ENCODE measurements at places on chromosomes 12 and 14.

DNA sequence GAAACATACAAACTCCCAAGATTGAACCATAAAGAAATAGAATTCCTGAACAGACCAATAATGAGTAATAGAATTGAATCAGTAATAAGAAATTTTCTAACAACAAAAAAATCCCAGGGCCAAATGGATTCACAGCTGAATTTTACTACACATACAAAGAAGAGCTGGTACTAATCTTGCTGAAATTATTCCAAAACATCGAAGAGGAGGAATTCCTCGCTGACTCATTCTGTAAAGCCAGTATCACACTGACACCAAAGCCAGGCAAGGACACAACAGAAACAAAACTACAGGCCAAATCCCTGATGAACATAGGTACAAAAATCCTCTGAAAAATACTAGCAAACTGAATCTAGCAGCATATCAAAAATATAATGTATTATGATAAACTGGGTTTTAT, 367.8 kb upstream of the CLEC14A start:
- no peak for DNase-seq

DNA sequence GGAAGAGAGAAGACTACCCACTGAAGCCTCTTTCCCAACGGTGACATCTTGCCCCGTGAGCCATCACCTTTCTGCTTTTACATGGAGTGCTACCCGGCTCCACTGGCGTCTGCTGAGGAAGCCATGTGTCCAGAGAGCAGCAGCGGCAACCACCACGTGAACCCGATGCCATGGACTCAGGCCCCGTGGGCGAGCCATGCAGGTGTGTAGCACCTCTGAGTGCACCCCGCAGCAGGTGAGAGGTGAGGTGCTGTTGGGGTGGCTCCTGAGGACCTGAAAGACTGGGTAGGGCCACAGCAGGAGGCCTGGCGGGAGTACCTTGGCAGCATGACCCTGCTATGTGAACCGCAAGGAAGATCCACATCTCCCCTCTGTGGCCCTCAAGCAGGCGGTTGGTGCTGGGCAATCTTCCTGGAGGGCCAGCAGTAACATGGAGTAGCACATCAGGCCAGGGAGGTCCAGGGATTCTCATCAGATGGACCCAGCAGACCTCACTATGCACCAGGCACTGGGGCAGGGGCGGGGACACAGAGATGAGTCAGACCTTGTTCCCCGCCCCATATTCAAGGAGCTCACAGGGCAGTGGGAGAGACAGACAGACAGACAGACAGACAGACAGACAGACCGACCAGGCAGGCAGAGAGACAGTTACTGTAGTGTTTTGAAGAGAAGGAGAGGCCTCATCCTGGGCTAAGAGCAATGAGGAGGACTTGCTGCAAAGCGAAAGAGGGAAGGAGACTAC, 129.6 kb downstream of the PAPOLA start:
- peak; percentile 39 for DNase-seq

DNA sequence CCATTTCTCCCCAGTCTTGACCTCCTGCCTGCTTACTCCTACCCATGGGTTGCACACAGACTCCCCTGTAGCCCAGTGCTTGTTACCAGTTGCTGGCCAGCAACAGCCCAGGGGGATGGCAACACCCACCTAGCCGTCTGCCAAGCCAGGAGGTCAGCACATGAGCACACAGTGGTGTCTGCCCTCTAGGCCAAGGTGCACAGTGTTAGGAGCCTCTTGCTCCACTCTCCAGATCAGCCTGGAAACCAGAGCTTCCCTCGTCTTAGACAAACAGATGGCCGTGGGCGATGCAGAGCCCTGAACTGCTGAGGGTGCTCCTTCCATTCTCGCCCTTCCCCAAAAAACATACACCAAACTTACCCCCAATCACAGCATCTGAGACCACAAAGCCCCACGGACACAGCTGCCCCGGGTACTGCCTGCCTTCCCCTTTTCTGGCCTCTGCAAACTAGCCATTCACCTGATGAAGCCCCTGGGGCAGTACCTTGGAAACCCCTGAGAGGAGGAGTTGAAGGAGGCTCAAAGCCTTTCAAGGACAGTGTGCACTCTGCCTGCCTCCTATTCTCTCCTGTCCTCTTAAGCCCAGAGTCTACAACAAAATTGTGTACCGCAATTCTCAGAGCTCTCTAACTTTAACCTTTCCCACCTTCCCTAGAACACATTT, 1.0 kb upstream of the GPD1 start:
- DNase-seq = no peak

- DNase-seq = no peak
Measured at GRCh38 chr12:115964626-115965025, 312.9 kb downstream of the MED13L start.

DNA sequence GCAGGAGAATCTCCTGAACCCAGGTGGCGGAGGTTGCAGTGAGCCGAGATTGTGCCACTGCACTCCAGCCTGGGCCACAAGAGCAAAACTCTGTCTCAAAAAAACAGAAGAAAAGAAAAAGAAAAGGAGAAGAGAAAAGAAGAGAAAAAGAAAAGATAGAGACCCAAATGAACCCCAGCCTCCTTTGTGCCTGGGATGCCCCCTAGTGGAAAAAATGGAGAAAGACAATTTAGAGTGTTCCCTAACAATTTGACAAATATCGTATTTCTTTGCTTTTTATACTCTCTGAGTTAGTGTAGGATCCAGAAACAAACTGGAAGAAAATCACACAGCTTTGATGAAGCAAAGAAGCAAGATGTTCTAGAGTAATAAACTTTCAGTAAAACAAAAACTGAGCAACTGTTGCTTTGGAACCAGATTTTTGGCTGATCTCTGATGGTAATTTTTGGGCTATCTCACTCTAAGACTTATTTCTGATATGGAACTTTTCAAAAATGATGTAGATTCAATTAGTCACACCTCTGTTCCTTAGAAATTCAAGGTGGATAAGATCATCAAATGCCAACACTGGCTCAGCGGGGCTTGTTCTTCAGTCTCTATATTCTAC, 18.6 kb upstream of the PRKAB1 start:
- DNase-seq = no peak

GRCh38 chr14:99395909-99396530, 84.6 kb downstream of the SETD3 start:
- peak; percentile 33 for DNase-seq

- DNase-seq = no peak
Measured at GRCh38 chr14:94378527-94379290, 9.7 kb downstream of the SERPINA1 start.

GRCh38 chr14:59214702-59215302, 26.3 kb downstream of the DAAM1 start:
- DNase-seq = no peak

DNA sequence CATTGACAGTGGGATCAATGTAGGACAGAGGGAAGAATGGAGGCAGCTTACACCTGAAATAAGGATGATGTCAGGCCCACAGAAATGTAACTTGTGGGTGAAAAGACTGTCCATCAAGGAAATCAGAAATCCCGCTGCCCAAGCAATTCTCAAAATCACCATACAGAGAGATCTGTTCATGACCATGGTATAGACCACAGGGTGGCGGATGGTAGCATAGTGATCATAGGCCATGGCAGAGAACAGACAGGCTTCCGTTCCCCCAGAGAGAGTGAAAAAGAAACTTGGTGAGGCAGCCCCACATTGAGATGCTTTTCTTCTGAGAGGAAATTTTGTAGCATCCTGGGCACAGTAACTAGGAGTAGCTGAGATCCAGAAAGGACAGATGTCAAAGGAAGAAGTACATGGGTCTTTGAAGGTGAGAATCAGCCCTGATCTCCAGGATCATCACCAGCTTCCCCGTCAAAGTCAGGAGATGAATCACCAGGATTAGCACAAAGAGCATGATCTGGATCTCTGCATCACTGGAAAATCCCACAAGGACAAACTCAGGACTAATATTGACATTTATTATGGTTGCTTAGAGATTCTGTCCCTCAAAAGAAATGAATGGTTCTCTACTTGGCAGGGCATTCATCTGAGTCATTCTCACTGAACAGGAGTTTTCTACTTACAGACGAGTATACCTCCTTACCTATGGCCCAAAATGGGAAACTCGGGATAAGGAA, 5.5 kb upstream of the ZNF641 start:
- no peak for DNase-seq

DNA sequence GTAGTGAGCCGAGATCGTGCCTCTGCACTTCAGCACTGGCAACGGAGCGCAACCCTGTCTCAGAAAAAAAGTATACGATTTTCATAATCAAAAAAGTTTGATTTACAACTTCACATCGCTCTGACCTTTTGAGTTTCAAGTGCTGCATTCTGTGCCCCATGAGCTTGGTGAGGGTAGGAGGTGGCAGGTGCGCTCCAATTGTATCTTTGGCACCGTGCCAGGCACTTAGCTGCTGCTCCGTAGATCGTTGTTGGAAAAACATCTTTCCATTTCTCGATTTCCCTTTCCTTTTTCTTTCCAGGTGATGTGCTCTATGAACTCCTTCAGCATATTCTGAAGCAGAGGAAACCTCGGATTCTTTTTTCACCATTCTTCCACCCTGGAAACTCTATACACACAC, 203.7 kb downstream of the ETV6 start:
- no peak for DNase-seq

- DNase-seq = no peak
Measured at GRCh38 chr14:105528586-105529318, 2.4 kb downstream of the TMEM121 start.

DNA sequence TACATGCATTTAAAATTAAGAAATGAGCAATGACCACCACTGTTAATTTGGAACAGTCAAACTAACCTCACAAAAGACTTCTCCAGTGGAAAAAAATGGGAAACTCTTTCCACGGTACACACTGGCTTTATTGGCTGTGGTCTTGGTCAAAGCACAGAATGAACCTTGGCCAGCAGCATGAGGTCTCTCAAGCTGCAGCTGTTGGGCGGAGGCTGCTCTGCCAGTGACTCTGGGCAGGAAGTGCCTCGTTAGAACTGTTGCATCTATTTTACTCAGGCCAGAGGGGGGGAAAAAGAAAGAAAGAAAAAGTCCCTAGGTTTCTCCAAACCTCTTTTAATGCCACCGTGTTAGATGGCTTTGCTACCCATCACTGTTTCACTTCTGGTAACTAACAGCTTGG, 279.8 kb upstream of the DIO2 start:
- DNase-seq = no peak

GRCh38 chr12:95146769-95147168, 70.5 kb downstream of the FGD6 start:
- no peak for DNase-seq

GRCh38 chr12:123905319-123905925, 67.2 kb downstream of the CCDC92 start:
- peak; percentile 68 for DNase-seq

DNA sequence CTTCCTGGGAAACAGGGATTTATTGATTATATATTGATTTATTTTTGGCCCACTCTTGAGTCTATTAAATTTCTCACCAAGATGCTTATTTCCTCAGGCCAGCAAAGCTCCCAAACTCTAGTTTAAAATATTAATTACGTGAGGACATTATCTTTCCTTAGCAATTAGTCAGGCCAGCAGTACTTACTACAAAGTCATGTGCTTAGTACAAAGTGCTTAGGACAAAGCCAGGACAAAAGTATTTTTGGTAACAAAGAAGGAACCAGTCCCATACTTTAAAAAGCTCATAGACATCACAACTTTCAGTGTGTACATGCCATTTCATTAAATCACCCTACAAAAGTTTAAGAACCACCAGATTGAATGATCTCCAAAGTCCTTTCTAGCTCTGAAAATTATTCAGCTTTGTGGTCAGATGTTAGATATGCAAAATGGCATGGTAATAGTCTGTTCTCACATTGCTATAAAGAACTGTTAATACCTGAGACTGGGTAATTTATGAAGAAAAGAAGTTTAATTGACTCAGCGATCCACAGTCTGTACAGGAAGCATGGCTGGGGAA, 94.7 kb upstream of the PWP1 start:
- DNase-seq = no peak

- peak; percentile 73 for DNase-seq
Measured at GRCh38 chr14:33475623-33476022, 475.3 kb downstream of the EGLN3 start.

DNA sequence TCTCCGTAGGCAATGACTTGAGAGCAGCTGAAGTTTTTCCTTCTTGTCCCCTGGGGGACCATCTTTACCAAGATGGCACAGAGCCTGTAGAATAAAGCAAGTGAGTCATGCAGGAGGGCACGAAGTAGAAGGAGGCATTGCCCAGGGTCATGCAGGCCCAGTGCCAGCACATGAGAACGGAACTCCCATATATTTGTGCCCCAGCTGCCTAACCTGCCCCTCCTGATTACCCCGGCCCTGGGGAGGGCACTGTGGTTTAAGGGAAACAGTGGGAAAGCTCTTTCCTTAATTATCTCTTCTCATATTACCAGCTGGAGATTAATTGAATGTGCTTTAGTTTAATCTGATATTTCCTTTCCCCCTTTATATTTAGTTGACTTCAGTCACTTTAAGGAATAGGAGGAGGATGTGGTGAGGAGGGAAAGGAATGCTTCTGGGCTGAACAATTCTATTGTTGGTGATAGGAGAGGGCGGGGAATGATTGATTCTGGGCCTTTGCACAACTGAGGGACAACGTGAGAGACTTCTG, 51.9 kb downstream of the RASSF8 start:
- no peak for DNase-seq

- no peak for DNase-seq
Measured at GRCh38 chr12:13163868-13164635, 32.5 kb upstream of the EMP1 start.

GRCh38 chr12:2681450-2682205, 113.1 kb upstream of the FKBP4 start:
- no peak for DNase-seq

DNA sequence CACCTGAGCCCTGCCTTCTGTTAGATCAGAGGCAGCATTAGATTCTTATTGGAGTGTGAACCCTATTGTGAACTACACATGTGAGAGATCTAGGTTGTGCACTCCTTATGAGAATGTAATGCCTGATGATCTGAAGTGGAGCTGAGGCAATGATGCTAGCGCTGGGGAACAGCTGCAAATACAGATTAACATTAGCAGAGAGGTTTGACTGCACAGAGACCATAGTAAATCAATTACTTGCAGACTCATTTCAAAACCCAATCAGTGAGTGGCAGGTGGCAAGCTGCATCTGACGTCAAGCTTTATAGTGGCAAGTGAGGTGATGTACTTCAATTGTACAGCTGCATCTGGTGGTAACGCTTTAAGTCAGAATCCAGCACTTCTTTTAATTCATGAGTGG, 141.6 kb downstream of the GPHN start:
- no peak for DNase-seq

Data from H1 (cell line).